Foreskin keratinocyte (primary cell): ENCODE measurements at places on chromosomes 3 and 15.

DNA sequence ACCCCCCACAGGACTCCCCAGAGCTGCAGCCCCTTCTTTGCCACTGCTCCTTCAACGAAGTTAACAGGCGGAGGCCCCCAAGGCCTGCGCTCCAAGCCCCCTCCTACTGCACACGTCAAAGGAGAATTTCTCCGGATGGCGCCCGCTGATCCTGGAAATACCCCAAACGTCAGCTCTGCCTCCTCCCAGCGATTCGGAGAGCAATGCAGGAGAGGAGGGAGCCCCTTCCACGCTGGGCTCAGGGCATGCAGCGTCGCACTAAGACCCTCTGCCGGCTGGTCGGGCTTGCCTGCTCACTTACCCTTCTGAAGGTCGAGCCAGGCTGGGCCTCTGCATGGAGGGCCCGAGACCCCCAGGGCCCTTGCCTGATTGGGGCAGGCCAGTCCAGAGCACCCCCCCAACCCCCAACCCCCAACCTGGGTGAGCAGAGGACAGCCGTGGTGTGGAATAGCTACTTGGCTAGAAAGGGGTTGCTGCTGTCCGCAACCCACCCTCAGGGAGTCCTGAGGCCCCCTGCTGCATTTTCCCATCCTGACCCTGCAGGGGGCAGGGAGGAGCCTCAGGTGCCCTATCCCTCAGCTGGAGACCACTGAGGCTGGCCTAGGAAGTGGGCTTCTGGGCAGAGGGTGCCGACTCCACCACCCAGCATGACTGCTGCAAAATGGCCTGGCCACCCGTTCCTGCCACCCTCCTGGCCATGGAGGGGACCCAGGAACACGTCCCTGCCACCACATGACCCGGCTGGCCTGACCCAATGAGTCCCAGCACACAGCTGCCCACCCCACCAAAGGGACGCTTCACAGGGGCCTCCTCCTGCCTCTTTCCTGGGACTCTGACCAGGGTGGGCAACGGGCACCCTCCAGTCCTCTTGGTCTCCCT lies 976 bp downstream of the ATP2B2 start:
- DNase-seq = no peak

DNA sequence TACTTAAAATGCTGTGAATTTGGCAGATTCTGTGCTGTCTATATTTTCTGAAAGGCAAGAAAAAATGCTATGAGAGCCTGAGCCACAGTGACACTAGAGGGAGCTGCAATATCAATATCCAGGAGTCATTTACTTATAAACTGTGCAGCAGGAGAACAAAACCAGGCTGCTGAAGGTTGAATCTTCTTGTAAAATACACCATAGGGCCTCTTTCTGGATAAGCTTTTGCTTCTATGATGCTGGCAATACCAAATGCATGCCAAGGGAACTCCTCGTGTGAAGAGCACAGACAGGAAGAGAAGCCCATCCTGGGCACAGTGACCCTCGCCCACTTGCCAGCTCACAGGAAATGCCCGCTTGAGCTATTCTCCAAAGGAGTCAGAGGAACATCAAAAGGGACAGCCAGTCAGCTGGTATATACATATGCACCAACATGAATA lies 48.0 kb upstream of the TSPAN3 start:
- DNase-seq = peak; percentile 22

- DNase-seq = no peak
These were observed 368.6 kb upstream of the GBE1 start for GRCh38 chr3:82130046-82130445.

DNA sequence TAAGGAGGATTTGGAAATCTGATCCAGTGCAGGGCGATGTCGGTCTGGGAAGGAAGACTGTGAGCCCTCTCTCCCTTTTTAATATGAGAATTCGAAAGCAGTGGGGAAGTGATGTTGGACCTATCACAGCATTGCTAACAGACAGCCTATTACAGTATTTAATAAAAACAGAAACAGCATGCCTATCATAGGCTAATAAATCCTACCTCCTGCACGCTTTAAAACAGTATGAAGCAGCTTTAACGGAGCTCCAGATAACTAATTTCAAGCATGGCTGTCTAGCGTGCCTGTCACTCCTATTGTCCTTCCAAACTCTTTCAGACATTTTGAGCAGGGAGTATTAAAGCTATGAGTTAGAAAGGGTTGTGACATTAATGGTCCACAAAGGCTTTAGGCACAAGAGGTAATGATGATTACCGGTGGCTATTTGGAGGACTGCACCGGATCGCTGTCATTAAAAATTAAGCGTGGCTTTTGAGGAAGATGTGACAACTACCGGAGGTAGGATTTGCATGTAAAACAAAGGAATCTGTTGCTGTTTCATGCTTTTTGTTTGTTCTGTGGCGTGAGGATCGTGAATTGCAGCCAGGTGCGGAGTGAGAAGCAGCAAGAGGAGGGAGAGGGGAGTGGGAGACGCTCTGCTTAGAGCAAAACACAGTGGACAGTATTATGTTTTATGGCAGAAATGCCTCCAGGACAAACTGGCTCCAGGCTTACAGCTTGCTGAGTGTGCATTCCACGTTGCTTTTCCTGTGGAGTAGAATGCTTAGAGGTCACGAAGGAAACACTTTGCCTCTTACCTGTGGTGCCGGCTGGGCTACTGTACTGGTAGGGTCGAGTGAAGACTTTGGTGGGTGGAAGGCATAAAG lies at the start of gene KCNMB2:
KCNMB2 (plus strand) TSS at position 226 of the 869 bp plus-strand sequence.
- no peak for DNase-seq

GRCh38 chr3:95738045-95738444 lies 1076.3 kb upstream of the EPHA6 start:
- no peak for DNase-seq

GRCh38 chr15:66932634-66933024 lies 132.8 kb upstream of the SMAD3 start:
- no peak for DNase-seq

- DNase-seq = no peak
These were observed 204.3 kb downstream of the ADAMTS9 start for GRCh38 chr3:64483467-64483866.

GRCh38 chr15:35624881-35625280 lies 78.9 kb upstream of the DPH6 start:
- DNase-seq = no peak

DNA sequence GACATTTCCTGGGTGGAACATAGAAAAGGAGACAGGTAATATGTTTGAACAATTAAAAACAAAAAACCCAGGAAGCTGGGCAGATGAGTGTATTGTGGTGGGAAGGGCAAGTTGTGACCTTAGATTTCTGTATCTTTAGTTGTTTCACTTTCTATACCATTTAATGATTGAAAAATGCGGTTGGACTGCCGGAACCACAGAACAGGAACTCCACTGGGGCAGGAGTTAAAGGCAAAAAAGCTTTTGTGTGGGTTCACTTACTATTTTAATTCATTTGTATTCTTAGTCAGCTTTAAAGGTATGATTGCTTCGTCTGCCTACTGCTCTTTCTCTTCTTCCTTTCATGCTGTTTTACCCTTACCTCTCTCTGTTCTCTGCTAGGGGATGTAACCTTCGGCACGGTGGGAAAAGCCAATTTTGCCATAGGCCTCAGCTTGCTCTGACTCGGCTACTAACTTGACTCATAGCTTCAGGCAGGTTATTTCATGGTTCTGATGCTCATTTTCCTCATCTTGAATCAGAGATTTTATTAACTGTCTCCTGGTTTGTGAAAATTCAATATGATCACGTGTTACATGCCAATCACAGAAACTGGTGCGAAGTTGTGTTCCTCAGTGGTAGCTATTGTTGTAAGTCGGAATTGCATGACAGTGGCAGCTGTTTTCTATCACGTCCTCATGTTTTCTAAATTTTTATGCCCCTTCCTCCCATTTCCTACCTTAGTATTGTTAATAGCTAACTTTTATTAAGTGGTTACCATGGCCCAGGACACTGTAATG lies 1.6 kb upstream of the MCTP2 start:
- DNase-seq = peak; percentile 87

GRCh38 chr3:194212845-194213331 lies 76.9 kb downstream of the HES1 start:
- no peak for DNase-seq

- DNase-seq = no peak
These were observed 32.4 kb upstream of the SETMAR start for GRCh38 chr3:4270720-4271119.

DNA sequence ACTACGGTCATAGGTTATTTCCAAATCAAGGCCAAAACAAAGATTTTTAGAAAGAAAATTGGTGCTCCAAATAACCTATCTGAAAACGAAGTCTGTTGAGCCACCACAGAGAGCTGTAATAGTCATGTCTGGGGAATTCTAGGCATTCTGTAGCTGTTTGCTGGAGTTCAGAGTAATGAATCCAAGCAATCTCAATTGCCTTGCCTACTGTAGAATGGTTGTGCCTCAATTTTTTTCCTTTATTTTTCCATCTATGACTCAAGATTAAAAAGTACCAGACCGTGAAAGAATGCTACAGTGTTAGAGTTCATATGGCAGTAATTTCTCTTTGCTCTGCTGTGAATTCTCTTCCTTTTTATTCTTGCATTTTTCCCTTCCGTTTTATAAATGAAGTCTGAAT lies 1007.2 kb upstream of the ALCAM start:
- DNase-seq = peak; percentile 87

DNA sequence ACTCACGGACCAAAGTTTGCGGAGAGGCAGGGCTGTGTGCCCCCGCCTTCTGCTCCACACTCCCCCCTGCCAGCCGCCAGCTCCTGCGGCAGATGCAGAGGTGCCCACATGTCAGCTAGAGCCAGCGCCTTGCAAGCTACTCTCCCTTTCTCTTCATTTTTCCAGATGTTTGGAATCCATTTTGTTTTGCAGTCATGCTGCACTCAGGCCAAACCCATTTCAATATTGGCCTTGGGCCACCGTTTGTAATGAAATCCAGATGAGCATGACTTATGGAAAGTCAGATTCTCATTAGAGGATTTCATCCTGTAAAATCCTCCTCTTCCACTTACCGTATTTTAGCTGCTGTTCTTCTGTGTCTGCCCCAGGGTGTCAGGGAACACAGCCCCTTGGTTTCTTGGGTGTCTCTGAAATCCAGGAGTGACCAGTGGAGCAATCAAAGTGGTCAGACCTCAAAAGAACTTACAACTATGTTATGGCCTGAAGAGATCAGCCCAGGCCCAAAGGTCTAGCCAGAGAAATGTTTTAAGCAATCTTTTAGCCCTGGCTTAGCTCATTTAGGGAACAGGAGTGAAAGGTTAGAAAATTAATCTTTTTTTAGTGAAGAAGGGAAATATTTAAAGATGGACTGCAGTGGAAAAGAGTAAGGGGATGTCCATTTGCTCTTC lies 65.8 kb downstream of the AAGAB start:
- DNase-seq = no peak

DNA sequence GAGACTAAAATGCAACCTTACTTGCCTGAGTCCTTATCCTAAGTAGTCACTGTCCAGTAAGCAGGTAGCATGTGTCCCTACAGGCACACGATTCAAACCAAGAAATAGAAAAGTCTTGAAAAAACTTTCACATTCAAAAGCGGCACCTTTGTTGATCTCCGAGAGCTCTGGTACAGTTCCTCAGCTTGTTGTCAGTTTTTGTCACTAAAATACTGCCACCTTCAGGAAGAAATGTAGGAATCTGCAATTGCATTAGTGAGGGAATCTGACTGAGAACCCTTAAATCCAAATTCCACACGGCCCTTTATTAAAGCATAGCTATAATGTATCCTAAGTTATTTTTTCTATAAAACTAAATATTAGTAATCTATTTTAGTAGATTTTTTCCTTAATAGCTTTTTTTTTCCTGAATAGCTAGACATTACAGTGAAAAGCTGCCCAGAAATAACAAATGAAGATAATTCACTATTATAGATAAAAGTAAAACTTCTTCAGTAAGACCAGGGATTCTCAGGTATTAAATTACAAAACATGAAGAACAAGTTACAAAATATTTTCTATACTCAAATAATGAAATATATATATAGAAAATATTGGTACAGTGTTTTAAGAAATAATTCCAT lies 44.0 kb downstream of the CCDC54 start:
- no peak for DNase-seq
